ENCODE measurements at places on chromosomes 1 and 21.

- no peak for DNase-seq
Measured at GRCh38 chr1:10808441-10808840, 12.0 kb upstream of the CASZ1 start.

GRCh38 chr1:70222716-70223235 lies 1.6 kb downstream of the SRSF11 start:
- DNase-seq = no peak

- DNase-seq = no peak
Measured at GRCh38 chr1:46747683-46748288, 28.9 kb upstream of the EFCAB14 start.

- no peak for DNase-seq
Measured at GRCh38 chr1:56564615-56565014, 14.7 kb downstream of the PLPP3 start.

GRCh38 chr1:208809876-208810275 lies 565.7 kb upstream of the PLXNA2 start:
- DNase-seq = no peak

GRCh38 chr1:234244482-234244881 lies 128.8 kb upstream of the COA6 start:
- no peak for DNase-seq

- no peak for DNase-seq
Measured at GRCh38 chr1:10795276-10796021, 997 bp downstream of the CASZ1 start.

GRCh38 chr1:96992871-96993270 lies 271.3 kb downstream of the PTBP2 start:
- no peak for DNase-seq

DNA sequence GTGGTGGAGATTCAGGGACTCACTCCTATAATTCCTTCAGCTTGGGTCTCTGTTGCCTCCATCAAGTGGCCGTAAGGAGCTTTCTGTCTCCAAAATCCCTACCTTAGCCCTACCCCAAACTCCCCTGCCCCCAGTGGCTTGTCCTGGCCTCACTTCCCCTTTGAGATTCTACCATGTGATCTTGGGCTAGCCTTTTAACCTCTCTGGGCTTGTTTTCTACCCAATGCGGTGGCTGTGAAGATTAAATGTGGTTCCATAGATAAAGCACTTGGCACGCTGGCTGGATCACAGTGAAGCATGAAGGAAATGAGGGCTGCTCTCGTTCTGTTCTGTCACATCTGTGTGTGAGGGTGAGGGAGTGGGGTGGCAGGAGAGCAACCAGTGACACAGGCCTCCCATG lies 43.6 kb downstream of the FAAH start:
- no peak for DNase-seq

DNA sequence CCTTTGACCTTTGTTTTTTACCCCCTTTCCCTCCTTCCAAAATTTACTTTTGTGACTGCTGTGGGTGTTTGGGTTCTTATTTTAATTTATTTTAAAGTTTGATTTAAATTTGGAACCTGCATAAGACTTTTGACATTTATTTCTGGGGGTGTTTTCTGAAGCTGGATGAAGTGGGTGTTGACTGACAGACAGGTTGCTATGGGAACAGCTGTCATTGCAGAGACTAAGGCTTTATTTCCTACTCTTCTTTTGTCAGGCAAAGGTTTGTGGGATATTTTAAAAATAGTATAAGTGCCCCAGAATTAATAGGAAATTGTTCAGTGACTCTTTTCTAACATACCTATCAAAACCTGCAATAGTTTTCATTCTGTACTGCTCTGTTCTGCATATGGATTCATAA lies 290.8 kb upstream of the ESRRG start:
- no peak for DNase-seq

DNA sequence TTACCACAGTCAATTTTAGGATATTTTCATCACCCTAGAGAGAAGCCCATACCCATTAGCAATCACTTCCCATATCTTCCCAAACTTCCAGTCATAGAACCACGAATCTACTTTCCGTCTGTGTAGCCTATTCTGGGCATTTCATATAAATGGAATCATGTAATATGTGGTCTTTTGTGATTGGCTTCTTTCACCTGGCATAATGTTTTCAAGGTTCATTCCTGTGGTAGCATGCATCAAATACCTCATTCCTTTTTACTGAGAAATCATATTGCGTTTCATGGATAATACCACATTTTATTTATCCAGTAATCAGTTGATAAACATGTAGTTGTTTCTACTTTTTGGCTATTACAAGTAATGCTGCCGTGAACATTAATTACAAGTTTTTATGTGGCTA lies 21.5 kb downstream of the DESI2 start:
- DNase-seq = no peak

GRCh38 chr1:225644666-225645065 lies 8.3 kb downstream of the ENAH start:
- no peak for DNase-seq

DNA sequence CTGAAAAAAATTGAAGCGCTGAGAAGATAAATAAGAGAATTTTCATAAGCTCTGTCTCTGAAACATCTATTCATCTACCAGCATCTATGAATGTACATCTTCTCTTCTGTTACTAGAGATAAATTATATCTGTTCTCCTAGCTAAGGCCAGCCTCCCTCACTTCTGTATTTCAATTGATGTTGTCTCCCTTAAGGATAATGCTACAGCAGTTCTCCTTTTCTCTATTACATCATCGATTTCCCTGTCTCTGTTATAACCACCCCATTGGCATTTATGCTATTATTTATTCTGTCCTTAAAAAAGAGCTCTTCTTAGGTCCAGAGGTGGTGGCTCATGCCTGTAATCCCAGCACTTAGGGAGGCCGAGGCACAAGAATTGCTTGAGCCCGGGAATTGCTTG lies 42.9 kb upstream of the TMCO2 start:
- DNase-seq = no peak

GRCh38 chr21:25422610-25423608 lies 184.4 kb downstream of the MRPL39 start:
- DNase-seq = no peak

DNA sequence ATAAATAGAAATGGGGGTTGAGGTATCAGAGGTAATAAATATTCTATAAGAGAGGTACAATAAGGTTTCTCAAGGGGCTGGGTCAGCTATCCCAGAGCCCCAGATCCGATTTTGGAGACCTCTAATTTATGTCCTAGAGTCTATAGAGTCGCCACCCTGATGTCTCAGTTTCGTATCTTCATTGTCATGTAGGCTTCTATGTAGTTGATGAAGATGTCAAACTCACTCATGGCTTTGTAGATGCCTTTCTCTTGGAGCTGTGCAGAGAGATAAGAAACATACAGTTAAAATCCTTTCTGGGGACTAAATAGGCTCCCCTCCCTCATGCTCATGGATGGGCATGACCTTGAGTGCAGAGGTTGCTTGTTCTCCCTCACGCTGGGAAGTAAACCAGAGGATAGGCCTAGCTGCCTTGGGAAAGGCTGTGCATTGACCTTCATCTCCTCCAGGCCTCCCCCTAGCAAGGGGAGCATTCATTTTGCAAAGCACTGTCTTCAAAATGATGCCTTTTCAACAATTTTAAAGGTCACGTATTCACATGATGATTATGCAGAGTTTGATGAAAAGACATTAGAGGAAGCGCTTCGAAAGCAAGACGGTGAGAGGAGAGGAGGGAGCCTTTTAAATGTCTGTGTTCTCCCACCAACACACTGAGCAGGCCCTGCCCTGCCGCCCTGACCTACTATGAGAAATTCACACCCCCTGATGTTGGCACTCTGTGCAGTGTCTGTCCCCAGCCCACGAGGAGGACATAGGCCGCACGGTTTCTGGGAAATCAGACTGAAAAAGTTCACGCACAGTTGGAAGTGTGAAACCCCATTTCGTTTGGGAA lies 1.9 kb upstream of the IL19 start:
- no peak for DNase-seq
